Activated CD4-positive, alpha-beta T cell treated with anti-CD3 and anti-CD28 coated beads for 36 hours (primary cell): ENCODE measurements at places on chromosomes 7 and 10. TPM values are rescaled to one million over a fixed set of nuclear protein-coding genes. Genes with fewer than 3 reads are reported as not detected.

The HOXA3 gene
- not detected for total RNA-seq

DNA sequence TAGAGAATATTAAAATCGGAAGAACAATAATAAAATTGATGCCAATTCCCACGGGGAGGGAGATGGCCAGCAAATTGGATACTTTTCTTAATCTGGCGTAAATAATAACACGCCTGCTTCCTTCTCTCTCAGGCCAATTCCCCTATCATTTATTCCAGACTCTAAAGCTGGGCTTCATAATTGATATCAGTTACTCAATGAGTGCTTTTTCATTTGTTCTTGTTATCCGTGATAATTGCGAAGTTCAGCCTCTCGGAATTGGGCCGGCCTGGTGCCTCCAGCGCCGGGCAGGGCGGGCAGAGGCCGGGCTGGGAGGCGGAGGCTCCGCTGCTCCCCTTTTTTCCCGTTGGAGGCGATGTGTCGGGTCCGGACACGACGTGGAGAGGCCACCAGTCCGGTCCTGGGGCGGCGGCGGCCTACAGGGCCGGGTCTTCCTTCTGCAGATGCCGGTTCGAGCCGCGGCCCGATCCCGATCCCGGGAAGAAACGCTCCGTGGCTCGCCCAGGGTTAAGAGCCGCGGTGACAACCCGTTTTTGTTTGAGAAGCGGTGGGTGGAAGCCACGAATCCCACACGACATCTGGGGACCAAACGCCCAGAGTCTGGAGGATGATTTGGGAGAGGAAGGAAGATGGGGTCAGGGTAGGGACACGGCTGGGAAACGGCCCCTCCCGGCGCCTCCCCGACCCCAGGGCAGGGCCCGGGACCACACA lies 13.6 kb downstream of the UNCX start:
- peaks cover 4% of the 10 kb centered on the region for H3K4me1 ChIP-seq
- no peak overlapping the region for H3K4me3 ChIP-seq
- H3K27ac ChIP-seq: no peak overlapping the region
- peaks cover 59% of the 10 kb centered on the region for H3K27me3 ChIP-seq
- no peak for DNase-seq
- no peaks in the 10 kb centered on the region for H3K36me3 ChIP-seq

- DNase-seq: no peak
- H3K27ac ChIP-seq: no peak overlapping the region
- H3K27me3 ChIP-seq: peaks cover 10% of the 10 kb centered on the region
- H3K4me1 ChIP-seq: no peaks in the 10 kb centered on the region
- H3K36me3 ChIP-seq: no peaks in the 10 kb centered on the region
Observed at GRCh38 chr7:1197997-1198625, 34.6 kb upstream of the UNCX start.

- no peaks in the 10 kb centered on the region for H3K36me3 ChIP-seq
- H3K27me3 ChIP-seq: peaks cover 55% of the 10 kb centered on the region
- peaks cover 20% of the 10 kb centered on the region for H3K4me1 ChIP-seq
- no peak overlapping the region for H3K4me3 ChIP-seq
- no peak overlapping the region for H3K27ac ChIP-seq
- no peak for DNase-seq
Observed at GRCh38 chr7:1234881-1235500, 2.3 kb downstream of the UNCX start.

DNA sequence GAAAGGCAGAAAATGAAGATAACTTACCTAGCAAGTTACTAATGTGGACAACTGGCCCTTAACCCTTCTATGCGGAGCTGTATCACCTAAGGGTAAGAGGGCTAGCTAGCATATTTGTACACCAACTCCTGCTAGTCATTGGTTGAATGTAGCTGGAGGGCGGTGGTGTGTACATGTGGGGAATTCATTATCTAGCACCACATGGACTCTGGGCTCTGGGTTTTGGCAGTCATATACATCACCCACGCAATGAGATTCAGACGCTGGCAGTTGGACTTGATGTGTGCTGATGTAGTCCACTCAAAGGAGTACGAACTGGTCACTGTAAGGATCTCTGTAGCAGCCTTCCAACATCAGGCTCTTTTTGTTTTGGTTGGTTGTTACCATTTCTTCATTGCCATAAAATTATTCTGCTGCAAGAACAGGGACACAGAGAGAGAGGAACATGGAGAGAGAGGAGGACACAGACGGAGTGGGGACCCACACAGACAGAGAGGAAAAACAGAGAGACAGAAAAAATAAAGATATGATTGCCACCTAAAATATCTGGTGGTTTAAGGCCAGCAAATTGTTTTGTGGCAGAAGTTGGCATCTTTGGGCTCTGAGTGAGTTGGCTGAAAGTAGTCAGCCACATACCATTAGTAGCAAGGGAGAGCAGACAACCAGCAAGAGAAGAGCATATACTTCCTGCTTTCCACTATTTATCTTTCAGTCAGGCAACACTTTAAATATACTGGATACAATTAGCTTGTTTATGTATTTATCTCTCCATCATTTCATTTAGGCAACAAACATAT lies 76.7 kb upstream of the MTPN start:
- no peak overlapping the region for H3K27ac ChIP-seq
- DNase-seq: no peak
- no peaks in the 10 kb centered on the region for H3K36me3 ChIP-seq
- H3K27me3 ChIP-seq: peaks cover 2% of the 10 kb centered on the region
